ENCODE measurements at places on chromosomes 6 and 20.

DNA sequence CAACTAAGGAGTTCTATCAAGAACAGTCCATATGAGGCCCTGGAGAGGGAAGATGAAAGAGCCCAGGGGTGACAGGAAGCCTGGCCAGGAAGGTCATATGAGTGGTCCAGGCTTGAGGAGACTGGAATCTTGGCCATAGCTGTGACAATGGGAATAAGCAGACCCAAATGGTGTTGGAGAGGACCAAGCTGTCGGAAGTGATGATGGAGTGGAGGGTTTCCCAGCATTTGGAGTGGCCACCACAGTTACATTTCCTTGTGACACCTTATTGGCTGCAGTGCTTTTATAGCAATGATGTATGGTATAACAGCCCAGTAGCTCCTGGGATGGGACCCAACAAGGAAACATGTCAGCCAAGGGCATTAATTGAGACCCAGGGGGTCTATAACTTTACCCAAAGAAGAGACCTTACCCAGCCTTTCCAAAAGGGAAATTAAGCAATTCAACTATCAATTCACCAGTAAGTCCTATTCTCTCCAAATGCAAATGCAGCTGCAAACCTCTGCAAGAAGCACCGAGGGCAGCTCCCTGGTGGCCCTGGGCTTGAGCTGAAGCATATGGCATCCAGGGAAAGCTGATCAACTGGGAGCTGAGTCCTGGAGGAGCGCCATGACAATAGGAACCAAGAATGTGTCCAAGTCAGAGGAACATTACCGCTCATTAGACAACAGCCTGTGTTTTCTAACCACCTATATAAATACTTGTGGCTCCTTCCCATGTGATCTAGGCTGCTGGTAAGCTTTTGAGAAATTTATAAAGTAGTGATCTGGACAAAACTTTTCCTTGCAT lies 219.4 kb downstream of the SOD2 start:
- no peak for DNase-seq

GRCh38 chr20:34581341-34582184 lies 23.0 kb downstream of the MAP1LC3A start:
- DNase-seq, result no peak

DNA sequence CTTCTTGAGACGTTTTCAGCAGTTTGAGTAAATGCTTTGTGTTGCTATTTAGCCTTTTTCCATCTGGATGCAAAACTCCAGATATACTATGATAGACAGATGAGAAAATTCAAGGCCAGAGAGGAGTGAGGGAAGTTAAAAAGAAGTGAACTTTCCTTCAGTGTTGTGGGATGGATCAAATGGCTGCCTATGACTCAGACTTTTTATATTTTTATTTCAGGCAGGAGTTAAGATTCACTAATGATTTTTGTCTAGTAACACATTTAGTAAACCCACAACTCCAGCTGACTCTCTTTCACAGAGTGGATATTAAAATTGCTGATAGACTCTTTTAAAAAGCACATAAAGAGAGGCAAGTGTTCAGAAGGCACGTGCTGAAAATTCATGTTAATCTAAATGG lies 23.2 kb upstream of the PTCHD4 start:
- DNase-seq, result no peak

GRCh38 chr20:56755201-56755600 lies 126.1 kb downstream of the TFAP2C start:
- no peak for DNase-seq

GRCh38 chr6:113723182-113723581 lies 134.0 kb upstream of the MARCKS start:
- no peak for DNase-seq

DNA sequence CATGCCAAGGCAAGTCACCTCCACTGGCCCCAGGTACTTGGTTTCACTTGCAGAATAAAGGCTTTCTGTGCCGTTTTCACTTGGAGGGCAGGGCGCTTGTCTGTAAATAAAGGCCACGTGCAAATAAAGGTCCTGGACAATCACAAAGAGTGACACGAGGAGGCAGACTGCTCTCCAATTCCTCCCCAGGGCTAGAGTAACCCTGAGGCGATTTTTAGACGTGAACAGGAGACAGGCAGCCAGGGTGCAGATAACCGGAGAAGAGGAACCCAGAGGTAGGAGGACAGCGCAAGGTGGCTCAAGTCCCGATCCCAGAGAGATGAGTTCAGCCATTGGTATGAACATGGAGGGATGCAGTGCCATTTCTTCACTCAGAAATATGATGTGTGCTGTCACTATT lies 327.4 kb downstream of the KIF16B start:
- no peak for DNase-seq

- DNase-seq, result no peak
These were observed 12.1 kb upstream of the COL21A1 start for GRCh38 chr6:56259234-56260077.

GRCh38 chr20:10758446-10758845 lies 84.6 kb upstream of the JAG1 start:
- no peak for DNase-seq

DNA sequence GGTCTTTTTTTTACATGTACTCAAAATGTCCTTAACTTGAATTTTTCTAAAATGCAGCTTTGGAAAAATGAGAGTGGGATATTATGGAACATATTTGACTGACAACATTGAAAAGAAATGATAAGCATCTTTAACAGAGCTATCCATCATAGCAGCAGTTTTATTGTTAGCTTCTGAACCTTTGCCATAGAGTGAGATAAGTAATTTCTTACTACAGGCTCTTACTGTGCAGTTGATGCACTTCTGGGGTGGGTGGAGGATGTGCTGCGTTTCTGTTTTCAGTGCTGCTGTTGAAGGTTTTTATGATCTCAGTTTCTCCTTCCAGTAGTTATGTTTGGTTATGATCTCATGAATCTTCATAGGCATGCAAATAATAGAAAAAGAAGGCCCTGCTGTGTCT lies 267.0 kb downstream of the TMEM242 start:
- no peak for DNase-seq

- no peak for DNase-seq
These were observed 83.2 kb upstream of the TAB2 start for GRCh38 chr6:149234051-149234962.

- DNase-seq, result no peak
These were observed 136.3 kb downstream of the CD109 start for GRCh38 chr6:73832313-73832712.

DNA sequence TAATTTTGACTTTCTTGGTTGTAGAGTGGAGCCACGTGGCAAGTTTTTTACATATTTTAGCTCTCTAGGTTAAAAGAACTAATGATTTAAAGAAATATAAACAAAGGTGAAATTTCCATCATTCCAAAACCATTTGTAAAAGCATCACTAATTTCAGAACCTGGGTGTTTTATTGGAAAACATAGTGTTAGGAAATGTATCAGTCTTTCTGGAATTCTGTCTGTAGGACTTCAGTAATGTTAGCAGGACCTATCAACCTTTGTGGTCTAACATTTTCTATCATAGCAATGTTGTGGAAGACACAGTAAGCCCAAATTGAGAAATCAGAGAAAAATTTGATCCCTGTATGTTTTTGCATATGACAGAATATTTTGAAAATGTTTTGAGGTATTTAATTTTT lies 28.3 kb downstream of the L3MBTL3 start:
- DNase-seq, result no peak

GRCh38 chr6:44668391-44668930 lies 281.0 kb downstream of the CDC5L start:
- DNase-seq, result no peak

DNA sequence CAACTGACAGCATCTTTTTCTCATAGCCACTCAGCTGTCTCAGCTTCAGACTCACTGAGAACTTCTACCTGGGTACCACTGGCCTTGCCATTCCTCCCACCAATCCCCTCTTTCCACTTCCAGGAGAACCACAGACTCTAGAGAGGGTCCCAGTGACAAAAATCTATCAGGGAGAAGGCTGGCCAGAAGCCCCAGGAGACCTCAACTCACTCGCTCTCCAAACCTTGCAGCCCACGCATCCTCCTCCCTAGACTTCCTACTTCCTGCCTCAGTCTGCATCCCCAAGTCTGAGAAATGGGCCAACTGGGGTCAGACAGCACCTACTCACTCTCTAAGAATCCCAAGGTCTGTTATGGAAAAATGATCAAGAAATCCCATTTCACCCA lies 1.2 kb downstream of the TMEM239 start:
- no peak for DNase-seq

- no peak for DNase-seq
These were observed 57.6 kb downstream of the ADGRG6 start for GRCh38 chr6:142359271-142359960.

DNA sequence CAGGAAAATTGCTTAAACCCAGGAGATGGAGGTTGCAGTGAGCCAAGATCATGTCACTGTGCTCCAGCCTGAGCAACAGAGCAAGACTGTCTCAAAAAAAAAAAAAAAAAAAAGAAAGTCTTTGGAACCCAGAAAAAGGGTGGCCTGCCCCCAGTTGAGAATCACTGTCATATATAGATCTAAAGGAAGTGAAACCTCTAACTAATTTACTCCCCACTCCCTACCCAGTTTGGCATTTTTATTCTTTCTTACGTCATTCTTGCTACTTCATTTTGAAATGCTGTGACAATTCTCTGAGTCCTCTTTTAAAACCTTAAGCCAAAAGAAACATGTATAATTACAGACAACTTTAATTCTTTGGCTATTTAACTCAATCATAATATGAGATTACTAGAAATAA lies 254.8 kb downstream of the CDC5L start:
- DNase-seq, result no peak

DNA sequence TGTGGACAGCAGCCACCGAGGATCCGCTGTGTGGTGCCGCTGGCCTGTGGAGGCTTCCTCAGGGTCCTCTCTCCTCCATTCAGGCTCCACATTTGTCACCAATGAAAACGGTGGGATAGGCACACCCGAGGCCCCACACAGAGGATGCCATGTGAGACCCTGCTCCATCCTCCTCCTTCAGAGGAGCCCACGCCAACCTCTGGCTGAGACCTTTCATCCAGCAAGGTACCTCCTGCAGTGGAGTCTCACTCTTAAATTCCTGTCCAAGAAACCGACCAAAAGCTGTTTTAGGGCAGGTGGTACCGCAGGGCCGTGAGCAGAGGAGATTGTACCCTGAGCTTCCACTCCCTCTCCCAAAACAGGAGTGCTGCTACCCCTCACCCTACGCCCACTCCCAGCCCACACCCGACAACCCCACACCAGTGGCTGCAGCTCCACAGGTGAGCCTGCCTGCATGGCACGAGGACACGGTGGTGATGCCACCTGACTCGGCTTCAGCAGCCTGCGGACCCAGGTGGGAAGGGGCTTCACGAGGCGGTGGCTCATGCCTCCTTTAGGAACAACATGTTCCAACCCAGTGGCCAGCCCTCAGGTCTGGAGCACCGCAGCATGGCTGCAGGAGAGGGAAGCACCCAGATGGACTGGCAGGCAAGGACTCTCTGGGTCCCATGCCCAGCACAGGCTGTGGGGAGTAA lies 237.6 kb upstream of the AFDN start:
- DNase-seq, result no peak

DNA sequence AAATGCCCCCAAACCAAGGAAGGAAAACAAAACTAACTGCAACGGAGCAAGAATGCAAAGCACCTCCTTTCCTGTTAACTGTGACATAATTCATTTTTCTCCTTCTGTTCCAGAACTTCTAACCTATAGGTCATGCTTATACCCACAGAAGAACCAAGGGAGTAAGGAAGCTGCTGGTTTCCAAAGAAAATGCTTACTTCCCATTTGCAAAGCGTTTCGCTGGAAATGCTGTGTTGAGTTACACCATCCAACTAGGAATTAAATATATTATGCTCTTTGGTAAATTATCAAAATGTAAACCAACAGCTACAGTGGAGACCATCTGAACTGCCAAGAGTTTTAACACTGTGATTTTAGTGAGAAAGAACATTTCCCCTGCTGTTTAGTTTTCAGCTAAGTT lies 42.9 kb downstream of the ATXN1 start:
- DNase-seq, result no peak

All from NCI-H2029 treated with DMSO at 0.1 percent for 48 hours (cell line).